ENCODE measurements at places on chromosomes 2 and 18.

DNA sequence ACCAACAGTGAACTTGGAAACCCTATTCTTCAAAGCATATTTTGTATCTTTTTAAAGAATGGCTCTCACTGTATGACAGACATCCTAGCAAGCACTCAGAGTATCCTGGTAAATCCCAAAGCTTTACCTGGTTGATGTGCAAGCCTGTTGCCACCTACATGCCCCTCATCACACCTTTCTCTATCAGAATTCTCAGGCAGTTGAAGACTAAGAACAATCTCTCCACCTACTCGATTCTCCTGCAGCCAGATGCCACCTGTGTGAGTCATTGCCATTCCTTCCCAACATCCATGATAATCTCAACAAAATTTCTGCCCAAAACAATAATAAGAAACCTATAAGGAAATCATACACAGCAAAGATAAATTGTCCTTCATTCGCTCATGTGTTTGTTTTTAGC, 659.8 kb downstream of the BCL11A start:
- DNase-seq, result no peak

DNA sequence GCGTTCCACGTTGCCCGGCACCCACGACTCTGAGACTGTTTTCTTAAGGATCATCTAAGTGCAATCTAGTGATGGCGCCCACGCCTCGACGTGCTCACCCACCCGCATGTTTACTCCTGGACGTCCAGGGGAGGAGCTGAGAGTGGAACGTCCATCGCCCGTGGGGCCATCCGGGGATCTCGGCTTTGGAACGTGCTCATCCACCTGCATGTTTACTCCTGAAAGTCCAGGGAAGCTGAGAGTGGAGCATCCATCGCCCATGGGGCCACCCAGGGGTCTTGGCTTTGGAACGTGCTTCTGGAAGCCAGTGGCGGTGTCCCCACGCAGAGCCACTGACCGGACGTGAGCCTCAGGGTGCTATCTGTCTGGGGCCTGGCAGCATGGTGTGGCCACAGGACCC, 45.6 kb upstream of the SALL3 start:
- no peak for DNase-seq

GRCh38 chr2:237876532-237876931, 17.1 kb downstream of the RAMP1 start:
- no peak for DNase-seq

DNA sequence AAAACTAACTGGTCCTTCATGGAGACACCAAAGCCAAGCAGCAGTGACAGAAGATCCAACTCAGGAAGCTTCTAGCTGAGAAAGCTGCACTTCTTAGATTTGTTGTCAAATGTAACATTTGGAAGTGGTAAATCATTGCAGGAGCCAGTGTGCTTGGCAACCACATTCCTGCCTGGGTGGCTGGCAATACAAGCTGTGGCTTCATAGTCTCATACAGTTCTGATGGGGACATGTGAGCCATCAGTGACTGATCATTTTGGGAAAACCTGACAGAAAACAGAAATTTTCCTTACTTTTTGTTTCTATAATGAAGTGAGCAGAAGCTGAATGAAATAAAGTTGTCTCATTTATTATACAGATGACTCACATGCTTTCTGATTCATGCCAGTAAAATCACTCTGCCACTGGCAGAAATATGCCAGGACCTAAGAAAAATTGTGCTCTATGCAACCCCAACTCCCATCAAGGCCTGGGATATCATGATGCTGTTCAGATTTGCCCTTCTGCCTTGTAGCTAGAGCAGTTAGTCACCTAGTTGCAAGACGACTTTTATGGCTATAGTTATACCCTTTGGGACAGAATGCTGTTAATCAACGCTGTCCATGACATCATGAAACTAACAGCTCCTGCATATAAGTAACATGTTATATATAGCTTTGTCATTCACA, 508.1 kb downstream of the ADCYAP1 start:
- DNase-seq, result no peak

DNA sequence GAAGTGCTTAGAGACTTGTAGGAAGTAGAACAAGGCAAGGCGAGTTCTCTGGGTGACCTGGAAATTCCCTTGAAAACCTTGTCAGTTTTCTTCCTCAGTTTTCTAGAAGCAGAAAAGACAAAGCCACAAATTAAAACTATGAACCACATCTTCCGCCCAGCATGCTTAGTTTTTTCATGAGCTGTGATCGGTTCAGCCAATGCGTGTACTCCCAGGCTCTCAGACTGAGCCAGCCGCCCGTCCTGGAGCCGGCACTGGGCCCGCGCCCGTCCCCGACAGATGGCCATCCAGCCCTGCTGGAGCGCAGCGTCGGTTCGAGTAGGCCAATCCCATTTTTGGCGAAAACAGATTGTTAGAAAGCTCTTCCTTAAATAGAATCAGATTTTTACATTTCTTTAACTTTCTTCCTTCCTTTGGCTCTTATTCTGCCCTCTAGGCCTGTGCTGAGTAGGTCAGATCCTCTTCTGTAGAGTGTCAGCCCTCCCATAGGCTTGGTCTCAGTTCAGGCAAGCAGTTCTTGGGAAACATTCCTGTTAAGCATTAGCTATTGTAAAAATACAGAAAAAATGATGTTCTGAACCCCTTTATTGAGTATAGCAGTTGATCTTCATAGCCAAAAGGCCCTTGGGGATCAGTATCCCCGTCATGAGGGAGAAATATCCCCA, 112.5 kb downstream of the NCK2 start:
- DNase-seq, result no peak

GRCh38 chr2:205405752-205406151, 276.5 kb upstream of the NRP2 start:
- no peak for DNase-seq

GRCh38 chr2:25479761-25480160, 138.0 kb upstream of the DNMT3A start:
- no peak for DNase-seq

GRCh38 chr18:49250816-49251388, 209.5 kb downstream of the DYM start:
- DNase-seq, result no peak

DNA sequence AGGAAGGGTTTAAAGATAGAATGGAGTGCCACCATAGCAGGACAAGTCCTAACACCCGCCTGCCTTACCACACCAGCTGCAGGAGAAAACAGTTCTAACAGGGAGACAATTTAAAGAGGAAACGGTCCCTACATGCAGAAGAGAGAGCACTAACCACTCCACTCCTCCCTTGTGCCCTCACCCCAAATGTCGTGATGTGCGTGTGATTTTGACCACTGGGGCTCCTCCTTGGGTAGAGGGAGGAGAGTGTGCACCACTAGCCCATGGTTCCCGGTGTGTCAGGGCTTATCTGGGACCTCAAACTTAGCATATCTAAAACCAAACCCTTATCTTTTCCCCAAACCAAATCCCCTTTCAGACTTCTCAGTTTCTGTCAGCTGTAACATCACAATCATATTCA, 105.5 kb upstream of the CCDC68 start:
- DNase-seq, result no peak

DNA sequence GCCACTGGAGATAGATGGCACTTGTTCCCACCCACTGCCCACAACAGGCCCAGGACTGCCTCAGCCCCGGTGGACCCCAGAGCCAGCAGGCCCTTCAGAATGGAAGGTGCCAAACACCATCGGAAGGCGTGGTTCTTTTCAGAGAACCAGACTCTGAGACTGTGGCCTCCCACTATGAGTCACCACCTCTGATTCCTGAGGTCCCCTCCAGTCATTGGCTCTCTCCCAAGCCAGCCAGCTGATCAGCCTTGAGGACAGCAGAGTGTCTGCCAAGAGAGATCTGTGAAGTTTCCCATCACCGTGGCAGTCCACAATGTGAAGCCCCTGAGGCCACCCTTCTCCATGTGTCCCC, 10.4 kb upstream of the MAP3K2 start:
- no peak for DNase-seq

DNA sequence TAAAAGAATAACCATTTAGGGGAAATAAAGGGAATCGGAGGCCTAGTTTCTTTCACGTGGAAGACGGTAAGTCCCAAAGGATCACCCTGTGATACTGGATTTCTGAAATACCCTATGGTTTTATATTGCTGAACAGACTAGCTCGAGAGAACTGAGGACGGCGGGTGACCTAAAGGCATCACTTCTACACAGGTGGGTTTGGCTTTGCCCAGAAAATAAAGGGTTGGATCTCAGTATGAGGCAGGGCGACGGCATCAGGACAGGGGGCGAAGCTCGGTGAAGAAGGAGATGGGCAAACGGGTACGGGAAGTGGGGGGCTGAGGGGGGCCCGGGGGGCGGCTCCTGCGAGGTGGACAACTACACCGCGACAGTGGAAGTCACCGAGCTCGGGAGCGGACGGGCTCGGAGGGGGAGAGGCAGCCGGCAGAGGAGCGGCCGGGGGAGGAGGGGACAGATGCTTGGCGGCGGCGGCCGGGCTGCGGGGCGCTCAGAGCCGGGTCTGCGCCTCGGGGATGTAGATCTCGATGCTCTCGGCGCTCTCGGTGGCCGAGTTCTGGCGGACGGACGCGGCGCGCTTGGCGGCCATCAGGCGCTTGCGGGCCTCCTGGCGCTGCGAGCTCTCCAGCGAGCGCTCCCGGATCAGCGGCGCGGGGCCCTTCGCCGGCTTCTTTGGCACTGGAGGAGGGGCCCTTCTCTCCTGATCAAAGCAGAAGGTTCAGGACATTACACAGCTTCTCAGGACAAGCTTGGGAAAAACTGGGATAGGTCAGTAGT, 48.9 kb downstream of the TGIF1 start:
- no peak for DNase-seq

DNA sequence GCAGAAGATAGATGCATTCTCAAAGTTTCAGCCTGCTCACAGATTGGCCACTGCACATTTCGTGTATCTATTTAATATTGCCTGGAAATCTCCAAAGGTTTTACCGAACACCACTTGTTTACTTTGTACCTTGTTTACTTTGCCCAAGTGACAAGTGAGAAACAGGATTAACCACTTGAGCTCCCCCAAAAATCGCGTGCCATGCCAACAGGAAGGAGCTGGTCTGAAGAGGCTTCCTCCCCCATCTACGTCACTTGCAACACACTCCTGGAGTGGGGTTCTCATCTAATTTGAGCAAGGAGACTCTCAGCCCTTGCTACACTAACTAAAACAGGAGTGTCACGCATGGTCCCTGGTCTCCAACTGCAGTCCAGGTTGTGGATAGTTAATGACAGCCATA, 212.5 kb upstream of the TMEM200C start:
- no peak for DNase-seq

- no peak for DNase-seq
Measured at GRCh38 chr2:226777611-226778010, 22.0 kb downstream of the IRS1 start.

- no peak for DNase-seq
Measured at GRCh38 chr2:187429989-187430388, 18.1 kb downstream of the CALCRL start.

GRCh38 chr18:38940863-38941531, 1375.4 kb upstream of the CELF4 start:
- peak; percentile 14 for DNase-seq

DNA sequence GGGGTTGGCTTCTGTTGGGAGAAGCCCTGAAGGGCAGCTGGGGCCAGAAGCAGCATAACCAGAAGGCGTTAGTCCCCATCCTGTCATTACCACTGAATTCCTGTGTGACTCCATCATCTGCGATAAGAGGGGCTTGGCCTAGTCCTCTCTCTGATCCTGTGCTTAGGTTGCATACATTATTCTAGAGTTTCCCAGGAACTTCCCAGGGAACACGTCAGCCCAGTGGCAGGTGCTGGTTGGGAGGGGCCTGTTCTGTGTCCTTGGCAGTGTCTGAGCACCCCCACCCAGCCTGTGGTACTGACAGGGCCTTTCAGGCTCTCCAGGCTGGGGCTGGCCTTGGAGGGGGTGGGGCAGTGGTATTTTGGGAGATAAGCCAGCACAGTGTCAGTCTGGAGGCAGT, 4.5 kb upstream of the TOGARAM2 start:
- no peak for DNase-seq

GRCh38 chr2:219968685-219969345, 341.4 kb downstream of the SLC4A3 start:
- DNase-seq, result no peak

- no peak for DNase-seq
Measured at GRCh38 chr2:1748741-1749488, 4.6 kb upstream of the PXDN start.

DNA sequence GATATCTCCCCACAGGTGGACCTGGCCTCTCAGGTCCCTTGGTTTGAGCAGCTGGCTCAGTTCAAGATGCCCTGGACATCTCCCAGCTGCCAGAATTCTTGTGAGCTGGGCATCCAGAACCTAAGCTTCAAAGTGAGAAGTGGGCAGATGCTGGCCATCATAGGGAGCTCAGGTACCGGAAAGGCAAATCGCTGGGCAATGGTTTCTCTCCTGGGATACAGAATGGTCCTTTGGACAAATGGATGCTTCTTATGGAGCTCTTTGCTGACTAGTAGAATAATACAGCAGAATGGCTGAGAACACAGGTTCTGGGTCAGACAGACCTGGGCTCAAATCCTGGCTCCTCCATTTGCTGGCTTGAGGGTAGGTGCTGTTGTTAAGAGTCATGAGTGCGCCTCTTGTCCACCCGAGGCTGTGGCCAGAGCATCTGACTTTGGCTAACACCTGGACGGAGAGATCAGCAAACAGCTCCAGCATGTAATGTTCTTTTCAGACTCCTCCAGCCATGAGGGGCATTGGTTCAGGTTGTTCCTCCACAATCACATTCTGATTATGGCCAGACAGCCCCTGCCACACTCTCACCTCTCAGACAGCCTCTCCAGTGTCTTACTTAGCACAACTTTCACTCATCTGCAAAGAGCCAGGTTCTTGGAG, 7.5 kb downstream of the ABCG8 start:
- DNase-seq, result no peak

DNA sequence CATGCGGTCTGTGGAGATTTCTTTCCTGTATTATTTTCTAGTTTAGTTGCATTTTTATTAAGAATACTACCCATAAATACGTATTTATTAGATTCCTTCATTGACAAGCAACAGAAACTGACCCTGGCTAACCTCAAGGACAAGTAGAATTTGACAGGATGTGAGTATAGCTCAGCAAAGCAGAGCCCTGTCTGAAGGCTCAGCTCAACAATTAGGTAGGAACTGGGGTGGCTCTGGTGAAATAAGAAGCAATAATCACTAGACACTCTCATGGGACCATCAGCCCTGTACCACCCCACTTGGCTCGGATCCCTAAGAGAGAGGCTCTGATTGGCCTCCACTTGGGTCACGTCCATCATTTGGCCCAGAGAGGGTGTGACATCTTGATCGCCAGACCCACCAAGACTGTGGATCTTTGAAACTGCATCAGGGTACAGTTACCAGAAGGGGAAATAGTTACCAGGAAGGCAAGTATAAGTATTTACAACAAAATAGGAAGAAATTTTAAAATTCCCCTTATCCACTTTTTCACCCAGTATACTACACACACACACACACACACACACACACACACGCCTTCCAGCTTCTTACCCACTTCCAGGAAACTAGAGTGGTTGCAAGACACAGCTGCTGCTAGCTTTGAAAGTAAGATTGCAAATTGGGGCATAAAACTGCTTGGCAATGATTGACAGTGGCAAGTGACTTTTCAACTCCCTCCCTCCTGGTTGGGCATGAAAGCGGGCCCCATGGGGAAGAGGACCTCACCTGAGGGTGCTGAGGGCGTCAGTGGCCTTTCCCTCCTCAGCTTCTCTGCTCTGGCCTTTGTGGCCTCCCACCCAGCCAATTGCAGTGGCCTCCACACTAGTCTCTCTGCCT, 41.8 kb downstream of the KCTD18 start:
- DNase-seq, result no peak

GRCh38 chr18:45974088-45974536, 7.0 kb upstream of the EPG5 start:
- peak; percentile 34 for DNase-seq

Measured in stimulated activated CD4-positive, alpha-beta T cell treated with anti-CD3 and anti-CD28 coated beads, Interleukin-1b, Interleukin-23, amount 100 ng/mL, for 1 hour (primary cell).